ENCODE measurements at places on chromosomes 6 and 20. TPM values are rescaled to one million over a fixed set of nuclear protein-coding genes. Genes with fewer than 3 reads are reported as not detected.

The MYCT1 gene
- polyA plus RNA-seq = 17.2 TPM

GRCh38 chr20:47315339-47316056 is 41.0 kb downstream of the ZMYND8 start:
- DNase-seq = peak; percentile 51

- no peak for DNase-seq
Measured at GRCh38 chr20:13425381-13426135, 204.5 kb downstream of the ISM1 start.

DNA sequence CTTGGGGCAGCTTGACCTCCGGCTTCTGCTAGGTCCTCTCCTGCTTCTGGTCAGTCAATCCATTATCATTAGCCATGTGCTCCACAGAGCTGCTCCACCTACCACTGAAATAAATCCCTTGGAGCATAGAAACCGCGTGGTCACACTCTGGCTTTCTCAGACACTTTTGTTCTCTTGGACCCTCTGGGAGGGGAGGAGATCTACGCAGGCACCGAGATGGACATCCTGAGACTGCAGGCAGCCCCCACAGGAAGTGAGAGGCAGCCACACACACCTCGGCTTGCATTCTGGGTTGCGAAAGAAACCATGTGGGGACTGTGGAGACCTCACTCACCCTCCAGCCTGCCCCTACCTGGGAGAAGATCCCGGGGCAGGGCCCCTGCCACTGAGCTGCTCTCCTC is 79.5 kb downstream of the FYN start:
- no peak for DNase-seq

The ZNF334 gene
- 56.4 TPM for polyA plus RNA-seq

All from left kidney (tissue), 8 donors.